ENCODE measurements at places on chromosomes 13 and 19.

DNA sequence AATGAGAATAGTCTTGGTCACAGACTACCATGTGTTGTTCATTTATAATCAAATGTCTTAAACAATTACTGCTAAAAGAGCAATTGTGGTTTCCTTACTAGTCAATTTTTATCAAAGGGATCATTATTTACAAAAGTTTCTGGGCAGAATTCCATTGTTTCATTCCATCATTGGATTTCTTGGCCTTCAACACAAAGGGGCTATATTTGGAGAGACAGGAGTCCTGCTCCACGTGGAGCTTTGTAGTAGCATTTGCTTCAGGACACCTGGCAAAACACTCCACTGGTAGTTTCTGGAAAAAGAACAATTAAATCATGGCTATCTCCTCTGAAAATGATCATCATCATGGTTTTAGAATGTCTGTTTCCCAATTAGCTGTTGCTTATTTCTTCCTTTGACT lies 22.3 kb upstream of the STARD13 start:
- no peak for DNase-seq

GRCh38 chr19:49155820-49156346 lies 687 bp upstream of the HRC start:
- DNase-seq, result no peak

DNA sequence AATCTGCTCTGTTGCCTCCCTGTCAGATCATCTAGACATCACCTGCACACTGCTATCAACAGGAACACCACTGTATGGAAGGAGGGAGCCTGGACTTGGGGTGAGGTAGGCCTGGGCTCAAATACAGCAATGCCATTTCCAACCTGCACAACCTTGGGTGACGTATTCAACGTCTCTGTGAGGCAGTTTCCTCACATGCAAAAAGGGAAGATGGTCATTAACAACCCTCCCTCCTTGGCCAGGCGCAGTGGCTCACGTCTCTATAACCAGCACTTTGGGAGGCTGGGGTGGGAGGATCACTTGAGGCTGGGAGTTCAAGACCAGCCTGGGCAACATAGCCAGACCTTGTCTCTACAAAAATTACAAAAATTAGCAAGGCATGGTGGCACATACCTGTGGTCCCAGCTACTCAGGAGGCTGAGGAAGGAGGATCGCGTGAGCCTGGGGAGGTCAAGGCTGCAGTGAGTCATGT lies 13.1 kb downstream of the XRCC1 start:
- DNase-seq, result no peak

DNA sequence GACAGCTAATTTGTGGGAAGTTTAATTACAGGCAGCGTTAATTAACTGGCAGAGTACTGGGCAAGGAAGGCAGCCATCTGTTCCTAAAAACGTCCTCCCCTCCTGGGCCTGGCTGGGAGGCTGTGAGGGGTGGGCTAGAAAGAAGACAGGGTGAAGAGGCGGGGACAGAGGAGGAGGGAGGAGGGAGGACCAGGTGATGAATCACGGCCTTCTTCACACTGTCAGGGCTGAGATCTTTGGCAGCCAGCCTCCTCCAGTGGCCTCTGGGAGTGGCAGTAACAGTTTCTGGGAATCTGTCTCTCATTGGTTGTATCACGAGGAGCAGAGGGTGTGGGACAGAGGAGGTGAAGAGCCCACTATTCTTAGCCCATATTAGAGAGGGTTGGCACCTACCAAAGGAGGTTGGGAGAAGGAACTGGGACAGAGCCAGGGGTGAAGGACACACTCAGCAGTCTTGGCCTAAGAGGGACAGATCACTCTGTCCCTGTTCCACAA lies 9.6 kb upstream of the ZNRF4 start:
- DNase-seq, result no peak

DNA sequence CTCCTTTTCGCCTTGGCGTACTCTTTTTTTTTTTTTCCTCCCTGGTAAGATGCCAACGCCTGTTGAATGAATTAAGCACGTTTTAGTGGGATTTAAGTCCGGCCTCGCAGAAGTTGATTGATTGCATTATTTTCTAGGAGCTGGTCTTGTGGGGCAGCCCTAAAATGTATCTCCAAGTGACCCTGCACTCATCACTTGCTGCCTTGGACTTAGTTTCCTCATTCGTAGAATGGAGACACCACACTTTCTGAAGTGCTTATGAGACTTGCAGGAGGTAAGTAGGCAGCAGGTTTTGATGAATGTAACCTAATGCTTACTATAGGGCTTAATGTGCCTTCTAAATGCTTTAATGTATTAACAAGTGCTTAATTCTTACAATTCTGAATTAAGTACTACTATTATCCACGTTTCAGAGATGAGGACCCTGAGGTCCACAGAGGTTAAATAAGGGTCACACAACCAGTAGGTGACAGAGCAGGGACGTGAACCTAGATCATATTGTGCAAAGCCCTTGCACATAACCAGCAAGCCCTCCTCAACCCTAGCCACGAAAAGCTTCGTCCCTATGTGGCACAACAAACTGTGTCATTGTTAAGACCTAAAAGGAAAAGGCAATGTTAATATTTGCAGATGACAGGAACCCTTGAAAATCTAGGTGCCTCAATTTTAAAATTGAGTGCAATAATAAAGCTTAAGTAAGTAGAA lies 514 bp upstream of the ARGLU1 start:
- DNase-seq, result no peak

- no peak for DNase-seq
Measured at GRCh38 chr13:68810660-68811059, 1297.0 kb upstream of the ATXN8OS start.

DNA sequence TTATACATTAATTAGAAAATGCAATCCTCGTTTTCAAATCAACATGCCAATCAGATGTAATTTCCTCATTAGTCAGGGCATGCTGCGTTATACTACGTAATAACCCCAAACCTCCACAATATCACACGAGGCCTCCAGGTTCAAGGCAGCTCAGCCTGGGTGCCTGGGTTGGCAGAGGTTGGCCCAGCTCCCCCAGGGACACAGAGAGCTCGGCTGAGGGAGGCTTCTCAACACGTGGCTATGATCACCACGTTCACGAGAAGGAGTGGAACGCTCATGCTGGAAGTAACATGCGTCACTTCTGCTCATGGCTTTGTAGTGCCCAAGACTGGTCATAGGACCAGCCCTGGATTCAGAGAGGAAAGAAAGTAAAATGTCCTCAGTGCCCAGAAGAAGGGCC lies 144.9 kb upstream of the SOX1 start:
- DNase-seq, result no peak

- no peak for DNase-seq
Measured at GRCh38 chr19:14516048-14516534, 2.1 kb downstream of the DNAJB1 start.

GRCh38 chr13:111562716-111563115 lies 242.3 kb downstream of the TEX29 start:
- DNase-seq, result no peak

DNA sequence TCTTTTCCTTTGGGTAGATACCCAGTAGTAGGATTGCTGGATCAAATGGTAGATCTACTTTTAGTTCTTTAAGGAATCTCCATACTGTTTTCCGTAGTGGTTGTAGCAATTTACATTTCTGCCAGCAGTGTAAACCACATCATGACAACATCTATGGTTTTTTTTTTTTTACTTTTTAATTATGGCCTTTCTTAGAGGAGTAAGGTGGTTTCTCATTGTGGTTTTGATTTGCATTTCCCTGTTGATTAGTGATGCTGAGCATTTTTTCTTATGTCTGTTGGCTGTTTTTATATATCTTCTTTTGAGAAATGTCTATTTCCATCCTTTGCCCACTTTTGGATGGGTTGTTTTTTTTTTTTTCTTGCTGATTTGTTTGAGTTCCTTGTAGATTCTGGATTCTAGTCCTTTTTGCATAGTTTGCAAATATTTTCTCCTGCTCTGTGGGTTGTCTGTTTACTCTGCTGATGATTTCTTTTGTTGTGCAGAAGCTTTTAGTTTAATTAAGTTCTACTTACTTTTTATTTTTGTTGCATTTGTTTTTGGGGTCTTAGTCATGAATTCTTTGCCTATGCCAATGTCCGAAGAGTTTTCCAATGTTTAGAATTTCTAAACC lies 38.8 kb downstream of the TDRD3 start:
- DNase-seq, result no peak

- peak; percentile 44 for DNase-seq
Measured at GRCh38 chr13:40187324-40187795, 479.1 kb downstream of the FOXO1 start.

DNA sequence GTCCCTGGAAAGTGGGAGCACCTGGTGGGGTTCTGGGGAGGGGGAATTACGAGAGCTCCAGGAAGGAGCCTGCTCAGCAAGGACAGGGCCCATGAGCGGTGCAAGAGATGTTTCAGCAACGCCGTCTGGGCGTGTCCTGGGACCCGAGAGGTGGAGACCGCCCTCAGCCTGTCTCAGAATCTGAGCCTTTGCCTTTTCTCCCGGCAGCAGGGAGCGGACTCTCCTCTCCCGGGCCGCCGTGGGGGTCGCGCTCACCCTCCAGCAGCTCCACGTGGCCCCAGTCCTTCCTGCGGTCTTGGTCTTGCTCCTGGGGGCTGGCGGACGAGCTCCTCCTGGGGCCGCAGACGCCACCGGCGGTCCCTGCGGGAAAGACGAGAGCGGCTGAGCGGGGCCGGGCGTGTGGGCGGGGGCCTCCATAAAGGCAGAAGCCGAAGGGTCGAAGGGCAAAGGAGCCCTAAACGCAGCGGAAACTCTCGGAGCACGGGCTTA lies 714 bp downstream of the POLRMT start:
- no peak for DNase-seq

DNA sequence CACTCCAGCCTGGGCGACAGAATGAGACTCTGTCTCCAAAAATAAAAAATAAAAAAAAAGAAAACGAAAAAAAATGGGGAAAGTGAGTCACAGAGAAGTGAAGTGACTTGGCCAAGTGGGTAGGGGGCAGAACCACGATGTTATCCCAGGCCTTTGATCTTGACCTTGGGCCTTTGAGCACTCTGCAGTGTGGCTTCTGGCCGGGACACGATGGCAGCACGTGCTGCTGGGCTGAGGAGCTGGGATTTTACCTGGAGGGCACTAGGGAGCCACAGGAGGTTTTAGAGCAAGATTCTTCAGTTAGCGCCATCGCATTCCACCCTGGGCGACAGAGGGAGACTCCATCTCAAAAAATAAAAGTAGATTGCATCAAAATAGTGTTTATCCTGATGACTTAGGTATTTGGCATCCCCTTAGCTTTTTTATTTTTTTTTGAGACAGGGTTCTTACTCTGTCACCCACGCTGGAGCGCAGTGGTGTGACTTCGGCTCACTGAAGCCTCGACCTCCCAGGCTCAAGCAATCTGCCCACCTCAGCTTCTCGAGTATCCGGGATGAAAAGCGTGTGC lies 4.3 kb upstream of the TLE5 start:
- no peak for DNase-seq

DNA sequence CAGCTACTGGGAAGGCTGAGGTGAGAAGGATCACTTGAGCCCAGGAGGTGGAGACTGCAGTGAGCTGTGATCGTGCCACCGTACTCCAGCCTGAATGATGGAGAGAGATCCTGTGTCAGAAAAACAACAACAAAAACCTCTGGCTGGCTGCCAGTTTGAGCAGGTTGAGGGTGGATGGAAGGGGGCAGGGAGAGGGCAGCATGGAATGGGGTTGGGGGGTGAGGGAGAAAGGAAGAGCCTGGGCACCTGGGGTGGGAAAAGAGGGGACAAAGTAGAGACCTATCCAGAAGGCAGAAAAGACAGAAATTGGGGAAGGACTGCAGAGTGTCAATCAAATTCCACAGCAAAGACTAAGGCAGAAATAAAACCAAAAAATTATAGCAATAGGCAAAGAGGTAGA lies 4.7 kb downstream of the SLC1A5 start:
- DNase-seq, result no peak

DNA sequence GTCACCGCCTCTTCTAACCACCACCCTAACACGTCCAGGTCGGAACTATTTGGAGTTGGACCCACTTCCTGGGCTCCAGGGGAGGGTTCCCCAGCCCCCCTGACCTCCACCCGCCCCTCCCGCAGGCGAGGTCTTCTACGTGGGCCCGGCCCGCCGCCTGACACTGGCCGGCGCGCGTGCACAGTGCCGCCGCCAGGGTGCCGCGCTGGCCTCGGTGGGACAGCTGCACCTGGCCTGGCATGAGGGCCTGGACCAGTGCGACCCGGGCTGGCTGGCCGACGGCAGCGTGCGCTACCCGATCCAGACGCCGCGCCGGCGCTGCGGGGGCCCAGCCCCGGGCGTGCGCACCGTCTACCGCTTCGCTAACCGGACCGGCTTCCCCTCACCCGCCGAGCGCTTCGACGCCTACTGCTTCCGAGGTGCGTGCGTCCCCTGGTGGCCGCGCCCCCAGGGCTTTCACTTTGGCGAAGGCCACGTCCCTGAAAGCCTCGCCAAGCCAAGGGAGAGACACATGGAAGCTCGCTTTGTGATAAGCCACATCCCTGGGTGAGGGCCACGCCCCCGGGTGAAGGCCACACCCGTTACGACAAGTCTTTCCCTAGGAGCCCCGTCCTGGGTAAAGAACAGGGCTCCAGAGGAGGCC lies 13.2 kb downstream of the NCAN start:
- peak; percentile 54 for DNase-seq

DNA sequence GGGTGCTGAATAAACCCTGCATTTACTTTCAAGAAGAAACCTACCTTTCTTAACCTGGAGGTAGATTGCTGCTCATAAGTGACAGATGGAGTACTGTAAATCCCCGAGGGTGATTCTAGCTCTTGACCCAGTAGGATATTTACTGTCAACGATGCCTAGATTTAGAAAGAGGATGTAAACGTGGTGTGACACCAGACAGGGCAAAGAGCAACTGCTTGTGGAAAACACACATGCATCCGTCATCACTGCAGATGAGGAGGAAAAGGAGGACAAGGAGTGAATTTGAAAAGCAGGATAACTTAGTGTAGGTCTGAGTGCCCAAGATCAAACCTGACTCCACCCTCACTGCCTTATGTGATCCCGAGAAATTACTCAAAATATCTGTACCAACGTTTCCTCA lies 9.8 kb upstream of the CLN5 start:
- DNase-seq, result no peak

GRCh38 chr19:45601524-45602374 lies at the start of gene GPR4:
TSS of gene GPR4 (minus strand) at chr19:45602212. CDS start at chr19:45591866, 10,346 bp downstream.
- no peak for DNase-seq

DNA sequence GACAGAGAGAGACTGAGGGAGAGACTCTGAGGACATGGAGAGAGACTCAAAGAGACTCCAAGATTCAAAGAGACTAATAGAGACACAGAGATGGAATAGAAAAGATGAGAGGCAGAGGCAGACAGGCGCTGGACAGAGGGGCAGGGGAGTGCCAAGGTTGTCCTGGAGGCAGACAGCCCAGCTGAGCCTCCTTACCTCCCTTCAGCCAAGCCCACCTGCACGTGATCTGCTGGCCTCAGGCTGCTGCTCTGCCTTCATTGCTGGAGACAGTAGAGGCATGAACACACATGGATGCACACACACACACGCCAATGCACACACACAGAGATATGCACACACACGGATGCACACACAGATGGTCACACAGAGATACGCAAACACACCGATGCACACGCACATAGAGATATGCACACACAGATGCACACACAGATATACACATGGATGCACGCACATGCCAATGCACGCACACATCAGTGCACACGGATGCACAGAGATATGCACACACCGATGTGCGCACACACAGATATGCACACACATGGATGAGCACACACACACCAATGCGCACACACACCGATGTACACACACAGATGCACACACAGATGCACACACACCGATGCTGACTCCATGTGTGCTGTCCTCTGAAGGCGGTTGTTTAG lies 3.3 kb upstream of the F10 start:
- DNase-seq, result no peak

Data from activated CD8-positive, alpha-beta memory T cell treated with anti-CD3 and anti-CD28 coated beads for 4 hours (primary cell).